ENCODE measurements at places on chromosomes 3 and 15.

DNA sequence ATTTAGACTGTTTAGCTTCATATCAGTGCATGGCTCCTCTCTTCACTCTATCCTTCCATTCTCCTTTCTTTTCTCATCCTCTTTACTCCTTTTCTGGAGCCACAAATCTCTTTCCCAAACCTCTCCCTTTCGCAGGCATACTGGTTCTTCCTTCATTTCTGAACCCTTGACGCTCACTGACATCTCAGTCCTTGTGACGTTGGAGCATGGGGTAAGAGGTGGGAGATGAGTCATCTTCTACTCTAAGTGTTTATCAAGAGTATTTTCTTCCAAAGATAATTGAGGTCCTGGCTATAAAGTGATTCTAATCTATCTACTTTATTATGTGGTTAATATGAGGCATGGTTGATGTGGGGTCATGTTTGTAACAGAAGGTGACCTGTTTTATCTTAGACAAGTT lies 414.2 kb downstream of the AGBL1 start:
- no peak for DNase-seq

DNA sequence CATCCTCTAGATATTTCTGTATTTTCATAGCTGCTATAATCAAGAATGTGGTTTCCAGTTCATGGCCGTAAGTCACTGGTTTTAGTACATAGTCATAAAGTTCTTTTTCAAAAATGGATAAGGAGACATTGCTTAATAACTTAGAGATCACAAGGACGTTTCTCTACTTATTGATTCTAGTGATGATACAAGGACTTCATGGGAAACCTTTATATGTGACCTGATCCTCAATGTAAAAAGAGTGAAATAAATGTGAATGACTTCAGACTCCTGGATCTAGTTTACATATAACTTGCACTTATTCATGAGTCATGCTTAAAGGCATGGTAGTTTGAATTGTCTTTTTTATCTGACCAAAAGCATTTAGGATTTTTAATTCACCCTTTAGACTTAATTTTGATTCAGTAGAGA lies 35.2 kb downstream of the TSC22D2 start:
- DNase-seq: no peak

DNA sequence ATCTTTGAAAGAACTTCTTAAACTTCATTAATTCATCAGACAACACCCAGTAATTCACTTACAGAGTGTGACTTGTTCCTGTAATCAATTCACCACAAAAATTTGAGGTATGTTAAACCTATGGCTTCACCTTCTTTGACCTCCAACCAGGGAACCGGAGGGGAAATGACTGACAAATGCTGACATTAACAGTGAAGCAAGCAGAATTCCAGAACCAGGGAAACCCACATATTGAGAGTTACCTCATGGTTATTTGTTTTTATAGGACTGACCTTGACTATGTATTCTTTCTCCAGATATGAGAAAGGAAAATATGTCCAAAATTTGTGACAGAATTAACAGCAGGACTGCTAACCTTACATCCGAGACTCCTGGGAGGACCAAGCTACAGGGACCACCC lies 2.7 kb downstream of the P3H2 start:
- no peak for DNase-seq

GRCh38 chr15:71747128-71748083 lies 62.9 kb upstream of the NR2E3 start:
- no peak for DNase-seq

DNA sequence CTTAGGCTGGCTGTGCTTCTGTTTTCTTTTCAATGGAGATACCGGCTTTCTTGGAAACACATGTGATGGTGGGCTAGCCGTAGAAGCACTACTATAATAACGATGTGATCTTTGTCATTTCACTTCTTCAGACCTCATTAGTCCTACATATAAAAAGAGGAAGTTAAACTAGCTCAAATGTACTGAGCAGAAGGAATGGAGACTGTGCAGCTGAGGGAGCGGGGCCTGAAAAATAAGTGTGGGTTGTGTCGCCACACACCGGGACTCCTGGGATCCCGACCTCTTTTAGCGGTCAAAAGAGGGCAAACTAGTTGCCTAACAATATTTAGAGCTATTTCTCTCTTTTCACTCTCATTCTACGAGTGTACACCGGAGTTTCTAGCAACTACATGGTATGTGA lies 1.0 kb upstream of the RNF7 start:
- no peak for DNase-seq

- peak; percentile 79 for DNase-seq
These were observed 101.6 kb upstream of the LPP start for GRCh38 chr3:188052169-188053035.

GRCh38 chr3:140911822-140912221 lies 29.8 kb upstream of the SLC25A36 start:
- no peak for DNase-seq

GRCh38 chr3:96330795-96331194 lies 483.6 kb upstream of the EPHA6 start:
- no peak for DNase-seq

DNA sequence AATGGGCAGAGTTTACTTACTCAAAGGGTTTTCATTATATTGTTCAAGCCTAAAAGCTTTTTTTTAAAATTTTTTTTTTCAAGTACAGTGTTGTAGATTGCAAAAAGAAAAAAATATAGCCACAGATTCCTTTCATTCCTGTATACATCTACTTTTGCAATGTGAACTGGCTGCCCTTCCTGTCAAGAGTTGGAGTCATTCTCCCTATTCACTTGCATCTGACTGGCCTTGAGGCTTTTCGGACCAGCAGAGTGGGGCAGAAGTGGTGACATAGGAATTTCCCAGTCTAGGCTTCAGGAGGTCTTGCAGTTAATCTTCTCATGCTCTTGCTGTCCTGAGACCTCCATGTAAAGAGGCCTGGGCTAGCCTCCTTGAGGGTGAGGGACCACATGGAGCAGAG lies 218.3 kb upstream of the CFAP20DC start:
- no peak for DNase-seq

- DNase-seq: no peak
These were observed 98.3 kb downstream of the MEX3B start for GRCh38 chr15:81947548-81947947.

DNA sequence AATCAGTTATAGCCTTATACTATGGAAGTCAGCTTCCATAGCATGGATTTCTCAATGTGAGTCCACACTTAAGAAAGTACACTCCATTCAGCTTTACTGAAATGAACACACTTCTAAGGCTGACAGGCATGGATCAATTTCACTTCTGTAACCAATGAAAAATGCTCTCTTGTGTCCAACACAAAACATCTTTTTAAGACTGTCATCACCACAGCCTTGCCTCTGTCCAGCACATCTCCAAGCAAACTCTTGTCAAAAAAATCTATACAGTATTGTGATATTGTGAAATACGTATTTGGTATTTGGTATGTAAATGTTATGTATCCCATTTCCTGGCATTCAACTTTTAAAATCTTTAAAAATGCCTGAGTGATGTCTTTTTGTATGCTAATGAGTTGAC lies 208.7 kb downstream of the RAP2B start:
- DNase-seq: no peak

Data from thoracic aorta (tissue), 2 donors.